ENCODE measurements at places on chromosomes 6 and 20. TPM values are rescaled to one million over a fixed set of nuclear protein-coding genes. Genes with fewer than 3 reads are reported as not detected.

RNF39 gene
- total RNA-seq, result 1.4 TPM

ZSCAN26 gene
- total RNA-seq, result 14.2 TPM

MEP1A gene
- total RNA-seq, result not detected

PEDS1 gene
- total RNA-seq, result 36.0 TPM

PXMP4 gene
- 18.7 TPM for total RNA-seq

TUBB2B gene
- 3.0 TPM for total RNA-seq

HM13 gene
- 378 TPM for total RNA-seq

Measured in Calu3 (cell line).